ENCODE measurements at places on chromosomes 7 and 10.

DNA sequence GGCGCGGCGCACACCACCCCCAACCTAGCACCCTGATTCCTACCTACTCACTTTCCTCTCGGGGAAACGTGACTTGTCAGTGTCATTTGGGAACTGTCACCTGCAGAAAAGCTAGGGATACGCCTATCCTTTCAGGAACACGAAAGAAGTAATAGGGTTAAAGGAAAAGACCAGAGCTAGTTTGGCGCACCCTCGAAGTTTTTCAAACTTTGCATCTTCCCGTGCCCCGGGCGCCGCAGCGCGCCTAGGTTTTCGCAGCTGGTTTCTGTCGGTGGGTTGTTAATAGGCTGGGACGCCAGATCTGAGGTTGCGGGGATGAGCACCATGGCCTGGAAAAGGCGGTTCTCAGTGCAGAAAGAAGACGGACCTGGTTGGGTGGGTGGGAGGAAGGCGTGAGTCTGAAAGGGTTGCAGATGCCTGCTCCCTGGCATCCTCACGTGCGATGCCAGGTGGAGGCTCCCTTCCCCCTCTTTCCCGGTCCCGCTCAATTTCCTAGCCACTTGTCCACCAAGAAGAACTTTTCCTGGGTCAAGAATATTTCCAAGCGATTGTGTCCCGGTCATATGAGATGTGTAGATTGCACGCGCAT, 568 bp upstream of the MEOX2 start:
- DNase-seq = no peak

DNA sequence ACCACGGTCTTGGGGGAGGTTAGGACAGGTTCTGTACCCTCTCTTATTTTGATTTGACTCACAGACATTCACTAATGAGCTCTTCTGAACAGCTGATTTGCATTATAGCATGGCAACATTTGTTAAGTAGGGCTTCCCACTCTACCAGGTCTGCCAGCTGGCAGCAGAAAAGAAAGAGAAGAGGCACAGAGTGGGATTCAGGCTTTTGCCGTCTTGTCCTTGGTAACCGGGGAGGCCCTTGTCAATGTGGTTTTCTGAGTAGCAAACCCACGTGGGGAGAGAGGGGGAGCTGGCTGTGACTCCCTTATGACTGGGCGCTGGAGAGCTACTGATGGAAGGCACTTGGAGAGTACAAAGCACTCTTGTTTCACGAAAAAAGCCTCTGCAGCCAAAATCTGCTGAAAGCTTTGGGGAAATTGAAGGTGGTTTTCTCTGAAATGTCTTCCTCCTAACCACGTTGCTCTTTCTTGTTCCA, 355.3 kb upstream of the GALNT17 start:
- DNase-seq = no peak

DNA sequence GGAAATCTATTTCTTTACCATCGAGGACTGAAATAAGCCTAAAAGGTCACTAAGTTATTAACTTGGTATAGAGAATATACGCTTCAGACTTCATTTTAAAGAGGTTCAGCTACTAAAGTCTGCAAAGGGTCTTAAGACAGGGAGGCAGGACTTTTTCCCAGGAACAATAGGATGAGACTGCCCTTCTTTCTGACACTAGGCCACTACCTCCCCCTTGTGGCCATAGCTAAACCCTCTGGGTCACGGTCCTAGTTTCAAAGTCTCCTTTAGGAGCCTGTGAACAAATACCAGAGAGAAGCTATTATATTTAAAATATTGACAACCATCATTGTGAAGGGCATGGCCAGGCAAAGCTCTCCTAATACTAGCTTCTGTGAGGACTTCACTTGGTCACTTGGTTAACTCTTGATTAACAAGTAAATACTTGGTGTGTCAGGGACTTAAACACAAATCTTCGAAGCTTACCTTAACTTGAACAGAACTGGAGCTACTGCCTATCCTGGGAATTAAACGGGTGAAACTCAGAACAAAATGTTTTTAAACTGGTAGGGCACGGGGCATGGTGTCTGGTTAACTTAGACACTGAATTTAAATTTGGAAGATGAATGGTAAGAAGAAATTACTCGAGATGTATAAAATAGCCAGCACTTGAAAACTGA, 75.6 kb downstream of the CCDC6 start:
- DNase-seq = no peak

DNA sequence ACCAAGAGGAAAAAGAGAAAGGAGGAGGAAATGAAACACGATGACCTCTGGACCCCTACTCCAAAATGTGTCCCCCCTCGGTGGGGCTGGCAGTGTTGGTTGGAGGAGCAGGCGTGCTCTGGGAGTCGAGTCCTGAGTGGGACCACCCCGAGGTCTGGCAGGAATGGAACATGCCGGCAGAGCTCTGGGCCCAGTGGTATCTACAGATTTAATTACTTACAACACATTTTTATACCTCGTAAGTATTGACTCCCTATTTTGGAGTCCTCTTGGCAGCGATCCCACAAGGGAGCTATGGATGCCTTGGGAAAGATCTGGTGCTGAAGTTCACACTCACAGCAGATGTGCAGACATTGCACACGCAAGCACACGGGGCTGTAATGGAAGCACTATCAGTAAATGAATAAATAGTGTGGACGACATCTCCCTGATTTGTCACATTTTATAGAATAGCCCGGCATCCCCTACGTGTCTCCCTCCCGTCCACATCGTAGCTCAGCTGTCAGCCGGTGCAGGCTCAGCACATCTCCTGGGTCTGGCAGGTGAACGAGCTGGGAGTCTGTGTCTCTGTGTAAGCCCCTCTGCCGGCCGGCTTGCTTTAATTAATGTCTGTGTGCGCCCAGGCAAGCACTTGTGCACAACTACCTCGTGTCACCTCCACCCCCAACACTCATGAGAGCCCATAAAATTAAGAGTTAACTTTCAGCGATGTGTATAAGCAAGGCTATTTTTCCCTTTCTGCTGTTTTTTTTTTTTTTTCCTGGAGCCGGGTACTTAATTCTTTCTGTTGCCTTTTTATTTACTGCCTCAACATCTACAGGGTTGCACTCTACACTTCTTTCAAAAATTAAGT, 603.2 kb downstream of the LRMDA start:
- no peak for DNase-seq

DNA sequence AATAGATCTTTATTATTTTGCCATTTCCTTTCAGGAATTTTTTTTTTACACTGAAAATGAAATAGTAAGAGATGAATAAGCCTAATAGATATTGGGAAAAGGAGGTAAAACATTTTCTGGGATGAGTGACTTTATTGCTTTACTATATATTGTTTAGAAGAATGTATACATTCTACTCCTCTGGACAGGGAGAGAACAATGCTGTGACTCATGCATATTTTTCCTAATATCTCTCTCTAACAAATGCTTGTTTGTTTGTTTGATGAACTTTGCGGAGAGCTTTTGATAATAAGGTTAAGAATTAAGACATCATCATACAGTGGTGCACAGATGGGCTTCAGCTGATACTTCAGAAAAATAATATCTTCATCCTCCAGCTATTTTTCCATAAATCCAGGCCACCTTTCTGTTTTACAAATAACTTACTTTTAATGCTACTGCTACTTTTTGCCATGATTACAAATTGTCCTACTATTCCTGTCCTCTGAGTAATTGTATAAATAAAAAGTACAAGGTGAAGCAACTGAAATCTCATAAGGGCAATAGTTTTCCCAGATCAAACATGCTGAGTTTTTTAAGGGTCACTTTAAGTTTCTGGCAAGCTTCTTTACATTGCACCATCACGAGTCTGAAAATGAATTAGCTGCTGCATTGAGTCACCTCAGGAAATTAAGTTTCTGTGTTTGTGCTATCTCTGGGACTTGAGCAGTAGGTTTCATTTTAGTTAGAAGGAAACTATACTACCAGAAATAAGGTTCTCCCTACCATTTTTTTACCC, 207.3 kb upstream of the POT1 start:
- DNase-seq = no peak

GRCh38 chr10:93473161-93473560, 9.0 kb downstream of the MYOF start:
- DNase-seq = no peak

- DNase-seq = no peak
These were observed 2.7 kb upstream of the SNX13 start for GRCh38 chr7:17943006-17943405.

DNA sequence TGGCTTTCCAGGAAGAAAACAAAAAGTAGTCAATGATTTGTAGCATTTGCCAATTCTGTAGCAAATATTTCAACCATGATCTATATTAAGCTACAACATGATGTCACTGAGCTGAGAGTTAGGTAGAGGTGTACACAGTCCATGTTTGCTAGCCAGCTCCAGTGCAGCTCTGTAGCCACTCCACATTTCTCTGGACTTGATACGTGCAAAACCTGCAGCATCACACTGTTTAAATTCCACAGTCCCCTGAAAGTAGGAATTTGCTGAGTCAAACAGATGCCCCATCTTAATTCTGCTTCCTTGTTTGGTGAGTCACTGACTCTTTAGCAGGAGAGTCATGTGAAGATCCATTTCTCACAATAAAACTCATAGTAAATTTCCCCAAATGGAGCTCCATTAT, 89.8 kb upstream of the LRRTM3 start:
- no peak for DNase-seq

GRCh38 chr10:83078160-83078559, 1061.1 kb upstream of the GHITM start:
- no peak for DNase-seq

DNA sequence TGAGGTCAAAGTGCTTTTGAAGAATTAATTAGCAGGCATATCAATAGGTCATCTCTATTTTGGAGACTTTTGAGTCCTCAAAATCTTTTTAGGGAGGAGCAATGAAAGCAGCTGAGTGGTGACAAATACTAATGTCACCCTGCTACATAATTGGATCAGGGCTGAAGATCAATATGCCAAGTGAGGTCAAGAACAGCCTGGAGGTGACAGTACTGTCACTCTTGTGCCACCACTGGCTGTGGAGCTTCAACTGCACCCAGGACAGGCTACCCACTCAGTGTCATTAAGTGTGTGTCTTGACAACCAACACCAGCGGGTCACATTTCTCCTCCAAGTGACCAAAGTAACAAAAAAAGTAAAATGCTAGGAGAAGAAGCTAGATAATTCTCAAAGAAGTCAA, 167.8 kb downstream of the DOCK4 start:
- no peak for DNase-seq

DNA sequence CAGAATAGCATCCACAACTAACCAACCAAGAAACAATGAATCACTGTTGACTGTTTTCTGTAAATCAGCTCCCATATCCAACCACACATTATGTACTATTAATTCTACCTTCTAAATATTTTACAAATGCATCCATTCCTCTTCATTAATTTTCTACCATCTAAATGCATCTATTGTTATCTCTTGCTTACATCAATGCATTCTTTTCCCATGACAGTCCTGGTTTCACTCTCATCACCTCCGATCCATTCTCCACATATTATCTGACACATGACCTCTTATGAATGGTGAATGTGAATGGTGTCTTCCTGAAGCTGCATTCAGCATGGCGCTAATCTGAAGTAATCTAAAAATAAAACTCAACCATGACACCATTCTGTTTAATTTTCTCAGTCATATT, 153.8 kb upstream of the CALCR start:
- DNase-seq = no peak

GRCh38 chr7:148909568-148909967, 25.5 kb upstream of the EZH2 start:
- DNase-seq = no peak

GRCh38 chr10:101230183-101230917, 1.1 kb upstream of the LBX1 start:
- DNase-seq = no peak

- no peak for DNase-seq
These were observed 4.4 kb downstream of the LARP4B start for GRCh38 chr10:927131-927530.

DNA sequence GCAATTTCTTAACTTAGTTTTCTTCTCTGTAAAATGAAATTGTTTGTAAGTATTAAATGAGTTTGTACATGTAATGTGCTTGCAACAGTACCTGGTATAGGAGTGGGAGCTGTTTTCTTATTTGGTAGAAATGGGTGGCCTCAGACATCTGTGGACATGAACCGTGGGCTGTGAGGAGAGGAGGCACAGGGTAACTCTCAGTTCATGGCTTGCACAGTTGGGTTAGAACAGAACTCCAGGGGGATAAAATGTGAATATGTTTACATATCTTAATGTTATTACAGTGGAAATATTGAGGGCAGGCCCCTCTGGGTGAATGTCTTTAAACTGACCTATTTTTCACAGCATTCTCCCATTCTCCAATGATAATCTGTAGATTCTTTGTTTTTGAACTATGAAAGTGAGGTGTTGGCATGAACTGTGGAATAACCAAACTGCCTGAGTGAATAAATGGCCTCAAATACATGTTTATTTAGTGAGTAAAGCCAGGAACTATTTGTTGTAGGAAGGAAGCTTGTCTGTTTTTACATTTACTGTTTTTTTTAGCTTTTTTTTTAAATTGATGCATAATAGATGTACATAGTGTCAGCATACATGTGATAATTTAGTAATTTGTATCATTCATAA, 2.6 kb downstream of the ABCA13 start:
- DNase-seq = no peak

DNA sequence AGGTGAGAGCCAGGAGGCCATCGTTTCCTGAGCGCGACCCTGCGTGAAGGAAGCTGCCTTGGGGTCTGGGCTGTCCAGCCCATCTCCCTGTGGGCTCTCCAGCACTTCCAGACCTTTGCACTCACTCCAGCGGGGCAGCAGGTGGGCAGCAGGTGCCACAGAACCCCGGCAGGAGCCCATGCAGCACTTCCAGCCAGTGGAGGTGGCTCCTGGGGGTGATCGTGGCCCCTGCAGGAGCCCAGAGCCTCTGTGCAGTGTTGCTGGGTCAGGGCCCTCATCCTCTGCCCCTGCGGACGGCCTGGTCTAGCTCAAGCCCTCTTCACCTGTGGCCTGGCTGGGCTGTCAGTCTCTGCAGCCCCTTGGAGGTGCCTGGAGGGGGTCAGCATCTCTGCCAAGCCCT, 59.9 kb downstream of the PWWP2B start:
- no peak for DNase-seq

GRCh38 chr10:101695404-101695890, 477 bp upstream of the FBXW4 start:
- no peak for DNase-seq
